ENCODE measurements at places on chromosomes 16 and 17. TPM values are rescaled to one million over a fixed set of nuclear protein-coding genes. Genes with fewer than 3 reads are reported as not detected.

DNA sequence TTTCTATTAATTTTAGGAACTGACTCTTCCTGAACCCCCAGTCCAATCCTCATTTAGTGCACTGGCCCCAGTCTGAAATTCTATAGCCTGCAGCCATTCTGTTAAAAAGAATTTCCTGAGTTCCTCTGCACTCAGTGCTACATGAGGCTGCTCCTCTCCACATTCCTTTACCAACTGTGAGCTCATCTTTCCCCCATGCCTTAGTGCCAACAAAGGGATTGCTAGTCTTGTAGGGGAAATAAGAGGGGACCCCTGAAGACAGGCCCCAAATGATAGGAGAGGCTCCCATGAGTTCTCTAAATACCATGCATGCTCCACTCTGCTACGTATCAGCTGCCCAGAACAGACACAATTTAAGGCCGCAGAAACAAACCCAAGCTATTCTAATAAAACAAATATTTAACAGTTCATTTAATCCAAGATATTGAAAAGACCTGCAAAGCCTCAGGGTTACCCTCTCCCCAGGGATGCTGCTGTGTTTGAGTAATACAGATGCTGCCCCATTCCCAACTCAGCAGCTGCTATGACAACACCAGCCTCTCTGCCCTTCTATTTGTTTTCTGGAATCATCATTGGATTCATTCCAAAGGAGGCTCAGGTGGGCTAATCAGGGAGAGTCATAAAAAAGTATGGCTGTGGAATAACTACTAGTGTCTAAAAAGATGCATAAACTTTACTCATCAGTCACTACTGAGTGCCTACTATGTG lies 228.5 kb downstream of the TOX3 start:
- DNase-seq: no peak

DNA sequence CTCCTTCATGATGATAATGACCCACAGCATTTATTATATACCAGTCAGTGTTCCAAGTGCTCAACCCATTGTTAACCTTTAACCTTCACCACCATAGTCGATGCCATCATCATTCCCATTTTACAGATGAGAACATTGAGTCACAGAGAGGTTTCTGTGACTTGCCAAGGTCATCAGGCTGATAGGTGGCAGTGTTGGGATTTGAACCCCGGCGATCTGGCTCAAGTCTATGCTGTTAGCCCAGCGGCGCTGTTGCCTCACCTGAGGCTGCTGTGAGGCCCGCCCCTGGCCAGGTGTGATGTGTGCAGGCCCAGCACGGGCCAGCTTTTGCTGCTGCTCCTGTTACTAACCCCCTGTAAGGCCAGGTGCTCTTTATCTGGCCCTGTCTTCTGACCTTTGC lies 101.2 kb downstream of the OR1D5 start:
- no peak for DNase-seq

GRCh38 chr17:40415390-40415789 lies 2.3 kb downstream of the TOP2A start:
- DNase-seq: peak; percentile 27

- peak; percentile 72 for DNase-seq
These were observed 752 bp downstream of the EXOSC6 start for GRCh38 chr16:70250748-70251628.

DNA sequence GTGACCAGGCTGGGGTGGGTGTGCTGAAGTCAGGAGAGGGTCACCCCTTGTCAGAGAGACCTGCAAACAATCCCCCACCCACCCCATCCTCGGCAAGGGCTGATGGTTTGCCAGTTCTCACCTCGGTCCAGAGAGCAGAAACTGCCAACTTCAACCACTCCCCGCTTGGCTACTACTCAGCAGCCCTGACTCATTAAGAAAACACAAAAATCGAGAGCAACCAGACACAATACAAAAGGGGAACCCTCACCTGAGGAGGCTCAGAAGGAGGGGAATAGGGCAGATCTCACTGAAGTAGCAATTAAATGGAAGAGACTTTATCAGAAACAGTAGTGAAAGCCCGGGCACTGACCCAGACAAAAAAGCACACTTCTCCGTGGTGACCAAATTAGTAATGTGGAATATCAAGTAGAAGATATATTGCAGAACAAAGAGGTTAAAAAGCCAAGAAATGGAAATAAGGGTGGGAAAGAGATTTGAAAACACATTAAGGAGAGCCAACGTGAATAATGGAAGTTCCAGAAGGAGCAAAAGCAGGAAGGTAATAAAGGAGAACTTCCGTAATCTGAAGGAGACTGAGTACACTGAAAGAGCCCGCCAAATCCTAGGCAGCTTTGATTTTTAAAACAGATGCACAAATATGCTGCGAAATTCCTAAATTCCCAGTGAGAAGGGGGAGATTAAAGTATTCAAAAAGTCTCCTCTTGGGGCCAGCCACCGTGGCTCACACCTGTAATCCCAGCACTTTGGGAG lies 23.6 kb downstream of the CENPV start:
- peak; percentile 56 for DNase-seq

GRCh38 chr16:89616623-89617022 lies 3.2 kb downstream of the DPEP1 start:
- no peak for DNase-seq

DNA sequence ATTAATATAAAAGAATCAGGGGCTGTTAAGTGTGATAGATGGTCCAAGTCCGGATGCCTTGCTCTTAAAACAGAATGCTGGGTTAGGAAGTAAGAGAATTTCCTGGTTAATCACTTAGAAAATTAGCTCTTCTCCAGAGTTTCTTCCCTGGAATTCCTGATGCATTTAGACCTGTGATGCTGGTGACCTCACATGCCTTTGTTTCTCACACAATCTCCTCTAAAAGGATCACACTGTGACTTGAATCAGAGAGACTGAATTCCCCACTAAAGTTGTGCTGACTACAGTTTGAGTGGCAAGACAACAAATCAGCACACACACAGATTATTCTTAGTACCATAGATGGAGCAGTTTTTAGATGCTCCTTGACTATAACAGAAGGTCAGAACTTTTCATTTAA lies 4.4 kb upstream of the RNF43 start:
- DNase-seq: no peak

- no peak for DNase-seq
These were observed 8.0 kb downstream of the PSMD11 start for GRCh38 chr17:32452281-32452680.

GRCh38 chr17:17626840-17627239 lies 35.3 kb upstream of the PEMT start:
- no peak for DNase-seq

- DNase-seq: no peak
These were observed 9.2 kb downstream of the ARHGAP27 start for GRCh38 chr17:45423304-45423974.

DNA sequence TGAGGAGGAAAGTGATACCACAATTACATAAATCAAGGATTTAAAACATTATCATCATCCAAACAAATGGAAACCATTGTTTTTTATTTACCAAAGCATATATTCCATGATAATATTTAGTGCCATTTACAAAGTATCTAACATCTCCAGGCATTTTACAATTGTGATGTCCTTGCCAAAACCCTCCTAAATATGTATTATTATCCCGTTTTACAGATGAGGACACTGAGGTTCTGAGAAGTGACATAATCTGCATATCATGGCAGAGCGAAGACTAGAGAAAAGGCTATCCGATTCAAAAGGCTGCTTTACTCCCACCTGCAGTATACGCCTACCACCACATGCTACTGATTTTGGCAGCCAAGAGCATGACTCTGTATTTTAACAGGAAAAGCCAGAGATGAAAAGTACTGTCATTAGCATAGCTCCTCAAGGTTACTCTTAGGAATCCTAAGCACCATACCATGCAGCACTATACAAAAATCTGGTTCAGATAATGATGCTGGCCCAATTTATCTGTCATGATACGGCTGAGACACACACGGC lies 301.4 kb downstream of the CA10 start:
- no peak for DNase-seq

DNA sequence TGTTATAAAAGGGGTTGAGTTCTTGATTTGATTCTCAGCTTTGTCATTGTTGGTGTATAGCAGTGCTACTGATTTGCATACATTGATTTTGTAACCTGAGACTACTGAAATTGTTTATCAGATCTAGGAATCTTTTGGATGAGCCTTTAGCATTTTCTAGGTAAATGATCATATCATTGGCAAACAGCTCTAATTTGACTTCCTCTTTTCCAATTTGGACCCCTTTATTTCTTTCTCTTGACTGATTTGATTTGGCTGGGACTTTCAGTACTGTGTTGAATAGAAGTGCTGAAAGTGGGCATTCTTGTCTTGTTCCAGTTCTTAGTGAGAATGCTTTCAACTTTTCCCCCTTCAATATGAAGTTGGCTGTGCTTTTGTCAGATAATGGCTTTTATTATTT lies 45.4 kb downstream of the ITGAM start:
- DNase-seq: no peak

DNA sequence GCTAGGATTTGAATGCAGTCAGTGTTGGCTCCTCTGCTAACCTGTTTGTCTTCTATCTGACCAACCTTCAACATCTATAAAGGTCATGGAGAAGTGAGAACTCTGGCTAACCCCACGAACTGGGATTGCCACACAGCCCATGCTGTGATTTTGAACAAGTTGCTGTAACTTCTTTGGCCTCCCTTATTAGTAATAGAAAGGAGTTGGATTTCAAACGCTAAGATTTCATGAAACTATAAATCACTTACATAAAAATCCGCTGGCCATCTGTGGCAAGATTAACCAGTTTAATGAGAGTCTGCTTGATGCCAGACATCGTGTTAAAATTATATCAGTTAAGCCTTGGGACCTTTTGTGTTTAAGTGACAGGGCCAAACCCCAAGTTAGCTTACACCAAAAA lies 53.4 kb downstream of the HSD17B2 start:
- DNase-seq: no peak

- no peak for DNase-seq
These were observed 3.3 kb downstream of the TLCD3B start for GRCh38 chr16:30027588-30028437.

DNA sequence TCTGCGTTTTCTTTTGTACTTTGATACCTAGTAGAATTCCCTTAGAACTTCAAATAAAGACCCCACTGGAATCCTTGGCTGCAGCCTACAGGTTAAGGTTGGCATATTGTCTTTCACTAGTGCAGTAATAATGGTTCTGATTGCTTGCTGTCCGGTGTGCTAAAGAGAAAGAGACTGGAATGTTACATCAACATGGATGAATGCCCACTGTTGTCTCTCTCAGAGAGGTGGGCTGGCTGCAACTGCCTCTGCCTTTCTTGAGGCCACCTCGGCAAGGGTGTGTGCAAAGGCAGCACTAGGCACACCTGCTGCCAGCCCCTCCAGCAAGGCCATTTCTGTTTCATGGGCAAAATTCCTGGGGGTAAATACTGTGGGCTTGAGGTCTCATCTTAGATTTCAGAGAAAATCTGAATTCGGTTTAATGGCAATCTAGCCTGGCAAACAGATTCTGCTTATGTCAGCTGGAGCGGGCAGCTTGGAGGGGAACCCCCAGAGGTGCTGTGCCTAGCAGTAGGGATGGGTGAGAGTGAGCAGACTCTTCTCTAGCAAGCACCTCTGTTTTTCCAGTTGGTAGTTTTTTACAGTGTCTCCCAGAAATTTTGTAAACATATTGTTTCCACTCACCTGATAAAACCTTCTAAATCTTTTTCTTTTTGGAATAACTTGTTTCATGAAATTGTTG lies 54.0 kb downstream of the MRTFB start:
- no peak for DNase-seq

- no peak for DNase-seq
These were observed 43.2 kb downstream of the ABCC12 start for GRCh38 chr16:48112600-48112999.

DNA sequence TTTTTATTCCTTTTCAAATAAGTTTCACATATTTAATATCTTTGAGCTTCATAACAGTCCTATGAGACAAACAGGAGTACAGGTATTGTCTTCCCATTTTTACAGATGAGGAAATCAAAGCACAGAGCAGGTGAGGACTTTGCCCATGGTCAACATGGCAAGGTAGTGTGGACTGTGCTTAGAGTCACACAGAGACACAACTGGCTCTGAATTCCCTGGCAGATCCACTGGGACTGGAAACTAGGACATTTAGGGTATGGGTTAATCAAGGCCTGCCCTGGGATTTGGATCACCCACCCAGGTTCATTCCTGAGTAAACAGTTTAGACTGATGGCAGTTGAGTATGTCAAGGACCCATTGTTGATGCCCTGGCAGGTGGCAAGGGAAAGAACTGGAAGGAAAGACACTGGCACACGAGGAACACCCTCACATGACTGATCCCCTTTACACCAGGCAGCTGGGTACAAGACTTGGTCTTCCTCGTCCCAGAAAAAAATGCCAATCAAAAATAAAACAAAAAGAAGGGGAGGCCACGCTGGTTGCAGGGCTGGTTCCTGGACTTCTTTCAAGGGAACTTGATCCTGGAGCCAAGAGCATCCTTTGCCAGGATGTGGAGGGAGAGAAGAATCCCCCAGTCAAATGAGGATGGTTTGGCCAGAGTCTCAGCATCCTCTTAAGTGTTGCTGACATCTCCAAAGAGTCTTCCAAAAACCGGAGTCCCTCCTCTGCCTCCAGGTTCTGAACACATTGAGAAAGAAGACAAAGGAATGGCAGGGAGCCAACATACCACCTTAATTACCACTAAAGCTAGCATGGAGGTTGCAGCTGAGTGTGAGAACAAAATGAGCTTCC lies 34.9 kb downstream of the CHD9 start:
- DNase-seq: peak; percentile 59

- DNase-seq: no peak
These were observed 2.0 kb upstream of the KIFC3 start for GRCh38 chr16:57804111-57804837.

GRCh38 chr16:79211586-79211985 lies 389.0 kb downstream of the MAF start:
- peak; percentile 30 for DNase-seq

- no peak for DNase-seq
These were observed 20.1 kb downstream of the SLC39A11 start for GRCh38 chr17:73072219-73072962.

DNA sequence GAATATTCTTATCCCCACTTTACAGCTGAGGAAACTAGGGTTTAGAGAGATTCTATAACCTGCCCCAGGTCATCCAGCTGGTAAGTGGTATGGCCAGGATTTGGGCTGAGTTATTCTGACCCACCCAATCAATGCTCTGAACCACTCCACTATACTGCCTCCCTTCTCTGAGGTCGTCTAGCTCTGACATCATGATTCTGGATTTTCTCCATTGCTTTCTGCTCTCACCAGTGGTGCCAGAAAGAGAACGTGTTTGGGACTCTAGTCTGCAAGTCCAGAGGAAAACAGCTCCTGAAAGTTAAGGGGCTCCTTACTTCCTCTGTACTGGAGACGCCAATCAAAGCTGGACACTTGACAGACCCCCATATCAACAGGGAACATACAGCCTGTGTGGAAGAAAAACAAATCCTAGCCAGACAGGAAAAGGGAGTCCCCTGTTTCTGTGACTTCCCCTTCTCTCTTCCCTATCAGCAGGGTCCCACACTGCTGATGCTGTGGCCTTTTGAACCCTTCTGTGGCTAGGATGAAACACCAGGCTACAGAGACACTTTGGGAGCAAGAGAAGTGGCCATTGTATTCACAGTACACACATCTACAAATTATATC lies 6.0 kb upstream of the EZH1 start:
- DNase-seq: peak; percentile 44

GRCh38 chr17:29032857-29033197 lies 10.1 kb upstream of the PIPOX start:
- no peak for DNase-seq

The ITFG1 gene
- polyA plus RNA-seq: 80.3 TPM

The MEIOB gene
- polyA plus RNA-seq: 0.13 TPM

The GINS3 gene
- polyA plus RNA-seq: 8.4 TPM

The P2RX1 gene
- 2.7 TPM for polyA plus RNA-seq

The WFDC1 gene
- polyA plus RNA-seq: 1.3 TPM

The FN3K gene
- 14.5 TPM for polyA plus RNA-seq

The CCL3 gene
- 4.5 TPM for polyA plus RNA-seq
